Activated CD4-positive, alpha-beta T cell treated with anti-CD3 and anti-CD28 coated beads, Interleukin-2, amount 50 U/mL, for 48 hours (primary cell): ENCODE measurements at places on chromosomes 3 and 15.

DNA sequence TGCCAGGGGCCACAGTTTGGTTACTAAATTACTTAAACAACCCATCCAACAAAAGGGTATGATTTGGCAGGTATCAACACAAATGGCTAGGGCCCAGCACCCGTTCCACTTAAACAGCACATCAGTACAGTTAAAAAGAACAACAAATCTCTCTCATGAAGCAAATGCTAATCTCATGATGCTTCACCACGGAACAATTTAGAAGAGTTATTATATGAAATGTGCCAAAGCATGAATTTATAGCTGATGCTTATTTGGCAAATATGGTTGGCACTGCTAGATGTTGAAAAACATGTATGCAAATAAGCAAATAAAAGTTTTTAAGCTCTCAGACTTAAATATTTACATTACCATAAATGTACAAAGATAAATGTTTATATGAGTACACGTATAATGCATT is 2.3 kb downstream of the PEAK1 start:
- DNase-seq, result no peak

DNA sequence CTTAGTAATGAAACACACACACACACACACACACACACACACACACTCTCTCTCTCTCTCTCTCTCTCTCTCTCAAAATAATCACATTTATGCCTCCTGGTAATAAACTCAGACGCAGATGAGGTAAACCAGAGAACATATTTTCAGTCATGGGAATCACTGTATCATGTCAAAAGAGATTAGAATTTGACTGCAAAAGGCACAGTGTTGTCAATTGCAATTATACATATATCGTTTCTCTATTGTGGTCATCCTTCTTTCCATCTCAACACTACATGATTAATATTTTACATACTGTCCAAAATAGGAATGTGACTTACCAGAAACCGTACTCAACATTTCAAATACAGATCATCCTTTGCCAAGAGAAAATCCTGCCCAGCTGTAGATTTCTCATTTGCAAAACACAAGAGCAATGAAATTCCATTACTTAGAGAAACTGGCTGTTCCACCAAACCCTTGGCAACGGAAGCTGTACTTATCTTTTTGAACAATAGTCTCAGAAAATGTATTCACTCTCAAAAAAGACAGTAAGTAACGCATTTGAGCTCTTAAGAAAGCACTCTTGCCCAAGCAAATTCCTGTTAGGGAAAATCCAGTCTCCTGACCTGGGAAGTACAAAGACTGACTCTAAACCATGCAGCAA is 24.3 kb downstream of the PDZRN3 start:
- no peak for DNase-seq

DNA sequence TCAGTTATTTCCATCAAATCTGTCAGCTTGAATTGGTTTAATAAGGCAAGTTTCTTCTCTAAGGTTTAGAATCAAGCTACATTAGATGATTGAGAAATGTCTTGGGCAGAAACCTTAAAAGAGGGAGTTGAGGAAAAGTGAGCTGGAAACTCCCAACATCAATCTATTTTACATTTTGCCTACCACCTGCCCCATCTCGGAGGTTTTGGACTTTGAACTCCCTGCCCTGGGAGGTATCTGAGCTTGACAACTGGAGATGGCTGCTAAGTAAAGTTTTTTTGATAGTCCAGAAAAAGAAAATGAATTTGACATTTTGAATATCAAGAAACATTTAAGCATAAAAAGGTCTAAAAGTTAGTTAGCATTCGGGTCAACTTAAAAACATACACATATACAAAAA is 234.2 kb downstream of the NFKBIZ start:
- DNase-seq, result no peak

- DNase-seq, result no peak
These were observed 415.8 kb upstream of the GRM7 start for GRCh38 chr3:6444888-6445658.

- DNase-seq, result no peak
These were observed 54.0 kb upstream of the ABHD2 start for GRCh38 chr15:89034305-89034704.

- DNase-seq, result peak; percentile 63
These were observed 19.9 kb downstream of the KLF13 start for GRCh38 chr15:31346367-31347066.
